ENCODE measurements at places on chromosomes 5 and 9.

DNA sequence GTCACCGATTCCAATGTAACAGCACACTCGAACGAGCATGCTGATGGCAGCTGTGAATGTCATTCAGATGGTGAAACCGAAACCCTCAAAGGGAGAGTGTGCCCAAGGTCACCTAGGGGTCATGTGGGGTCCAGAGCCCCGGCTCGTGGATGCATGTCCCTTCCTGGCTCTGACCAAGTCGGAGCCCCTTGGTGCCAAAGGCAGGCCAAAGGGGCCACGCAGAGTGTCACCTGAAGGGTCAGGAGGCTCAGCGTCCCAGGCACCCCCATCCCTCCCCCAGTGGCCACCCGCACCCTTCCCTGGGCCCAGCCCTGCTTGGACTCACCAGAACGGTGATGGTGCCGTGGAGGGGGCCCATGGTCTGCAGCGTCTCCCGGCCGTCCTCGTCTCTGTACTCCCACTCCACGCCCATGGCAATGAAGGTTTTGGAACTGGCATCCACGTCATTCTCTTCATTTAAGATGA lies 69.5 kb downstream of the ZNF354C start:
- DNase-seq: no peak

GRCh38 chr5:22908129-22908528 lies 55.0 kb upstream of the CDH12 start:
- DNase-seq: no peak

DNA sequence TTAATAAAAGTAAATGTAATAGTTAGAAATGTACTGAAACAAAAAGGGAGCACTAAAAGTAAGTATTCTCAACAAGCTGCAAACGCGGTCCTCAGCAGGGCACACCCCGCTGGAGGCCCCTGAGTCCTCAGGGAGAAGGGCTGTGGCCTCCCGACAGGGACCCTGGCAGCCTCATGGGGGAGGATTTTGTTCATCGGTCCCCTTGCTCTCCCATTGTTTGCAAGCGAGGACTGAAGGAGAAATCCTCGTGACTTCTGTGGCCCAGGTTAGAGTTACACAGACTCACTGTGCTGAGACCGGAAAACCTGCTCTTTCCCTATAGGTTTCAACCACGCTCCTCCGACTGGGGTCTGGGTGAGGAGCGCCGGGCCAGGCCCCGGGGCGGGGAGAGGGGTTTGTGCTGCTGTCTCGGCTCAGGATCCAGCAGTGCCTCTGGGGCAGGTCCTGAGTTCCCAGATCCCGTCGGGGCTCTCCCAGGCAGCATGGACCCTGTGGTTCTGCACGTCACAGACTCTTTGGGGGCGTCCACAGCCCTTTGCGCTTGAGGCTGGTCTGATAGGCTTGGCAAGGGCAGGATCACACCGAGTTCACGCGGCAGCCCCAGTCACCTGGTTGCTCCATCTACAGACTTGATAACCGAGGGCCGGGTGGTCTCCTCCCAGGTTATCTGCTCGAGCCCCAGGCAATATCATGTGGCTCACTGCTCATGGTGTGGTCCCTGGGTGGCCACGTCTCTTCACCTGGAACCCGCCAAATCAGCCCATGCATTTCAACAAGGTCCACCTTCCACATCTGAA lies 38.8 kb downstream of the MRPL36 start:
- no peak for DNase-seq

DNA sequence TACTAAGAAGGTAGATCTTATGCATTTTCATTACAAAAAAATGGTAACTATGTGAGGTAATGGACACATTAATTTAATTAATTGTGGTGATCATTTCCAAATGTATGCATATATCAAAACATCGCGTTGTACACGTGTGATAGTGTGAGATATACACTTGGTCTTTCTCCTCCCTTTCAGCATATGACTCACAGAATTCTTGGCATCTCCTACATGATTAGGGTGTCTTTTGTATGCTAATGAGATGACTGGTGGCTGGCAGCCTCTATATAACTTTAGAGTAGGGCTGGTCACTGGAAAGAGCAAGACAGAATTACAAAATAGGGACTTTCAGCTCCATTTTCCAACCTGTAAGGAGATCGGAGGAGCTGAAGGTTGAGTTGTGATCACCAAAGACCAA lies 1167.6 kb downstream of the CDH12 start:
- DNase-seq: no peak

- DNase-seq: no peak
Measured at GRCh38 chr5:114473541-114473940, 111.7 kb downstream of the KCNN2 start.

GRCh38 chr5:161086461-161086860 lies 234.4 kb upstream of the ATP10B start:
- no peak for DNase-seq

DNA sequence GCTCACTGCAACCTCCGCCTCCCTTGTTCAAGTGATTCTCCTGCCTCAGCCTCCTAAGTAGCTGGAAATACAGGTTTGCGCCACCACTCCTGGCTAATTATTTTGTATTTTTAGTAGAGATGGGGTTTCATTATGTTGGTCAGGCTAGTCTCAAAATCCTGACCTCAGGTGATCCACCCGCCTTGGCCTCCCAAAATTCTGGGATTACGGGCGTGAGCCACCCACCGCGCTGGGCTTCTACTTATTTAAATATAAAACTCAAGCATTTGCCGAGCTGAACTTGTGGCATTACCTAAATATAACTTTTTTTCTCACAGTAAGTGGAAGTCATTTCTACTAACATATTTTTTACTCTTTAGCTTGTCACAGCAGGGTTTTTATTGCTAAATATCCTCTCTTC lies 1356.3 kb upstream of the ACO1 start:
- DNase-seq: no peak

GRCh38 chr9:38621434-38622287 lies 1.3 kb upstream of the ANKRD18A start:
- DNase-seq: no peak

DNA sequence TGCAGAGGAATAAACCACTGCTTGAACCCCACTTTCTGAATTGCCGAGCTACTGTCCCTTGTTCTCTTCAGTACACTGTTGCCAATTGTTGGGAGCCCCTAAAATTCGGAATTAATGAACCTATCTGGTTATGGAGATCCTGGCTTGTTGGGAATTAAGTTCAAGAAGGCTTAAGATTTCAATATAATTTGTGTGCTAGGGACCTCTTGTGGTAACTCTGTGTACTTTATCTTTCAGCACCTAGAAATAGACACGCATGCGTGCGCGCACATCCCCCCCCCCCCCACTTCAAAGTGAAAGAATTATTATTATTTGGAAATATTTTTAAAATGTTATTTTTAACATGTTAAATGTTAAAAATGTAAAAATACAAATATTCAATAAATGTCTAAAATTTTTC lies 53.3 kb upstream of the FAM169A start:
- no peak for DNase-seq

GRCh38 chr5:134127376-134127861 lies 12.9 kb downstream of the TCF7 start:
- DNase-seq: no peak

- DNase-seq: no peak
Measured at GRCh38 chr5:142957528-142957927, 187.4 kb downstream of the ARHGAP26 start.

DNA sequence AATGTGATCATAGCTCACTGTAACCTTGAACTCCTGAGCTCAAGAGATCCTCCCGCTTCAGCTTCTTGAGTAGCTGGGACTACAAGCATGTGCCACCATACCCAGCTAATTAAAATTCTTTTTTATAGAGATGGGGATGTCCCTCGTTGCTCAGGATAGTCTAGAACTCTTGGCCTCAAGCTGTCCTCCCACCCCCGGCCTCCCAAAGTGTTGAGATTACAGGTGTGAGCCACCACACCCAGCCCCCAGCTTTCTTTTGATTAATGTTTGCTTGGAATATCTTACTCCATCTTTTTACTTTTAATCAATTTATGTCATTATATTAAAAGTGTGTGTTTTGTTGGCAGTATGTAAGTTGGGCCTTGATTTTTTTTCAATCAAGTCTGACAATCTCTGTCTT lies 59.4 kb upstream of the EXOC3 start:
- DNase-seq: no peak

GRCh38 chr9:36793277-36793676 lies 220.6 kb downstream of the MELK start:
- no peak for DNase-seq

DNA sequence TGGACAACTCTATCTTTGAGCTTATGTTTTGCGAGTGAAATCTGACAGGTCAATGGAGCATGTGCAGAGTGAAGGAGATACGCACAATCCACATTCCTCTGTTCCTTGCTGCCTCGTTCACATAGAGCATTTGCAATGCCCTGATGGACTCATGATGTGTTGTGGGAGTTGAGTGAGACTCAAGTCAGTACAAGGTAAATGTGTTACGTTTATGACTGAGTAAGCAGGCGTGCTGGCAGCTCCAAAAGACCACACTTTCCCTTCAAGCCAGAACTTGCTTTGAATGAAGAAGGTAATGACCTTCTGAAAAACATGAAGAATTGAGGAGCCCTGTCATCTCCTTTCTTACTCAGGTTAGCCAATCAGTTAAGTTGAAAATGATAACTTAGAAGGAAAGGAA lies 477.8 kb downstream of the CTNND2 start:
- DNase-seq: no peak

- DNase-seq: no peak
Measured at GRCh38 chr5:107458322-107458721, 212.4 kb downstream of the EFNA5 start.

GRCh38 chr9:89038382-89039103 lies 47.3 kb downstream of the S1PR3 start:
- DNase-seq: no peak

- no peak for DNase-seq
Measured at GRCh38 chr5:109692852-109693251, 3.1 kb downstream of the MAN2A1 start.

DNA sequence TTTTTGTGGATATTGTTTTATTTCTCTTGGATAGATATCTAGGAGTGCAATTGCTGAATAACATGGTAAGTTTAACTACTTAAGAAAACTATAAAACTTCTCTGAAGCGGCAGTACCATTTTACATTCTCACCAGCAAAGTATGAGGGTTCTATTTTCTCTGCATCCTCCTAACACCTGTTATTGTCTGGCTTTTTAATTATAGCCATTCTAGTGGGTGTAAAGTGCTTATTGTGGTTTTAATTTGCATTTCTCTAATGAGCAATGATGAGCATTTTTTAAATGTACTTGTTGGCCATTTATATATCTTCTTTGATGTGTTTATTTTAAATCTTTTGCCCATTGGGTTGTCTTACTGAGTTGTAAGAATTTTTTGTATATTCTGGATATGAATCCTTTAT lies 28.7 kb downstream of the SMIM32 start:
- no peak for DNase-seq

DNA sequence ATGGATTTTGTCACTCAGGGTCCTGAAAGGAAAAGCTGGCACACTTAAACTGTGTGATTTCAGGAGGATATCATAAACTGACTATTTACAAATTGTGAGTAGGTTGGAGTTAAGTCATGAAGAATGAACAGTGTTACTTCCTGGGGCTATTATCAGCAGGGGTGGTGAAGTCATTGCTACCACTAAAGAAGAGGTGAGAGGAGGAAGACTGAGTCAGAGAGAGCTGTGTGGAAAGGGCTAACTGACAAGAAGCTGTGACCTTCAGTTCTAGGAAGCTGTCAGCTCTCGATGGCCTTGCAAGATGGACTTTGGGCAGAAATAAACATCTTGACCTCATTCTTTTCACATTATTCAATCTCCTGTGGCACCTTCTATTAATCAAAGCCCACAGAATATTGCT lies 72.3 kb upstream of the STARD4 start:
- peak; percentile 78 for DNase-seq

- DNase-seq: no peak
Measured at GRCh38 chr5:178145965-178146820, 7.5 kb downstream of the NHP2 start.

- DNase-seq: no peak
Measured at GRCh38 chr5:90476391-90476790, 1.7 kb downstream of the POLR3G start.

GRCh38 chr9:33782395-33783152 lies 12.8 kb upstream of the PRSS3 start:
- DNase-seq: no peak

DNA sequence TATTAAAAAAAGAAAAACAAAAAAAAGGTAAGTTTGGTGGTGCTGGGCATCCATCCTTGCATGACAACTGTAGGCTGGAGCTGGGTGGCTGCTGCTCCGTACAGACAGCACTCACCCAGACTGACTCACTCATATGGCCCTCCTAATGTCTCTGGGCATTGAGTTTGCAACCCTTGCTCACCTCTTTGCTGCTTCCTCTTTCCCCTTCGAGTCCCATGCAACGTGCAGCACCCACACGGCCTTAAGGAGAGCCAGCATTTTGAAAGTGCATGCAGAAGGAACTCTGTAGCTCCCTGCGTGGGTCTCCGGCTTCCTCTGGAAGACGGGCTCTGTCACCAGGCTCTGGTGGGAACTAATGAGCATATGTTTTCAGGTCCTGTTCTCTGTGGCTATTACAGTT lies 60.5 kb upstream of the ENTREP1 start:
- no peak for DNase-seq

- DNase-seq: no peak
Measured at GRCh38 chr9:14185016-14185415, 128.9 kb downstream of the NFIB start.
